Activated CD8-positive, alpha-beta memory T cell treated with anti-CD3 and anti-CD28 coated beads for 4 hours (primary cell): ENCODE measurements at places on chromosomes 2 and 18.

DNA sequence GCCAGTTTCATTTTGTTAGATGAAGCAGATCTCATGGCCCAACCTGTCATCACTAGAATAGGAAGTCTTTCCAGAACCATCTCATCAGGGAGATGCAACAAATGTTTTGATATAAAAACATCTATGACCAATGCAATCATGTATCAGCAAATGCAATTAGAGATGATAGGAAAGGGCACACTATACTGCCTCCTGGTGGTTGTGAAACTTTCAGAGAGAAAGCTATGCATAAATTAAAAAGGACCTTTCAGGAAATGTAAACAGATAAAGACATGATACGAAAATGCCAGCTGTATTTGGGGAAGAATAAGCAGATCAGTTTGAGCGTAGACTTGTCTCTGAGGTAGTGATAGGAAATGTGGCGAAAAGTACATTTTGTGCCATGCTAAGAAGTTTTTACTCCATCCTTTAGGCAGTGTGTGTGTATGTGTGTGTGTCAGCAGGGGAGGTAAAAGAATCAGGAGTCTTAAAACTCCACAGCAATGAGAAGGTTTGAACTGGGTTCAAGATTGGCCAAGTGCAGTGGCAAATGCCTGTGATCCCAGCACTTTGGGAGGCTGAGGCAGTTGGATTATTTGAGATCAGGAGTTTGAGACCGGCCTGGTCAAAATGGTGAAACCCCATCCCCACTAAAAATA, 479.3 kb downstream of the CPS1 start:
- no peak for DNase-seq

DNA sequence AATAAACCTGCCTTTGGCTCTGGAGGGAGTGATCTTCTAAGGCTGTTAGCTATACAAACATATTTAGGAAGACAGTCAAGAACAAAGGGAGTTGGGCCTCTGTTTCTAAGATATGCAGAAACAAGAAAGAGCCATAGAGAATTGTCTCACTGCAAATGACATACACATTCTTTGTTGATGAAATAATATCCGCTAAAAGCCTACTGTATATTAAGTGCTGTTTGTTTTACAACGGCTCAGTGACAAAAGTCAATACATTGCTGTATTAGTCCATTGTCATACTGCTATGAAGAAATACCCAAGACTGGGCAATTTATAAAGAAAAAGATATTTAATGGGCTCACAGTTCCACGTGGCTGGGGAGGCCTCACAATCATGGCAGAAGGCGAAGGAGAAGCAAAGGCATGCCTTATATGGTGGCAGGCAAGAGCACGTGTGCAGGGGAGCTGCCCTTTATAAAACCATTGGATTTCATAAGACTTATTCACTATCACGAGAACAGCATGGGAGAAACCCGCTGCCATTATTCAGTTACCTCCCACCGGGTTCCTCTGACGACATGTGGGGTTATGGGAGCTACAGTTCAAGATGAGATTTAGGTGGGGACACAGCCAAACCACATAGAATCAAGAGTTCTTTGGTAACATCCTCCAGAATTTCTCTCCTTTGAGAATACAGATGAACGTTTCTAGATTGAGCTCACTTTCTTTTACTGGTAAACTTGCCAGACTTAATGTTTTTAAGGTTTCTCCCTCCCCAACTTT, 157.8 kb downstream of the PIK3C3 start:
- DNase-seq = no peak

- no peak for DNase-seq
Observed at GRCh38 chr2:8332646-8333045, 349.2 kb upstream of the ID2 start.

GRCh38 chr2:127100251-127101047, 6.5 kb downstream of the BIN1 start:
- no peak for DNase-seq

DNA sequence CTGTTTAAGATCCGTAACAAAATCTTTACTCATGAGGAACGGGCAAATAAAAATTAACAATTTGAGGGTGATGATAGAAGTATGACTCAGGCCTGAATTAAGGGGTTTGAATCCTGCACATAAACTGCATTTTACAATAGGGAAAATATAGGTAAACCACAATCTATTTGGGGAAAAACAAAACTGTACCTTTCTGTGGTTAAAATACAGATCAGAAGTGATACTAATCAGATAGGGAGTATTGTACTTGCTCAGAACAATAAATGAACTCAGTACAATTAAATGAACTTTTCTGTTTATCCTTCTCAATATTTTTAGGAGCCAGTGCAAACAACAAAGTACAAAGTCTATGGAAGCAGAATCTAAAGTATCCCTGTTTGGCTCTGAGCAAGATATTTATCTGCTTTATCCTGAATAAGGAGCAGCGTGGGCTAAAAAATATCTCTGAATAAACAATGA, 287.3 kb downstream of the ZNF385B start:
- DNase-seq = no peak

- no peak for DNase-seq
Observed at GRCh38 chr18:37362158-37362890, 203.3 kb downstream of the CELF4 start.

DNA sequence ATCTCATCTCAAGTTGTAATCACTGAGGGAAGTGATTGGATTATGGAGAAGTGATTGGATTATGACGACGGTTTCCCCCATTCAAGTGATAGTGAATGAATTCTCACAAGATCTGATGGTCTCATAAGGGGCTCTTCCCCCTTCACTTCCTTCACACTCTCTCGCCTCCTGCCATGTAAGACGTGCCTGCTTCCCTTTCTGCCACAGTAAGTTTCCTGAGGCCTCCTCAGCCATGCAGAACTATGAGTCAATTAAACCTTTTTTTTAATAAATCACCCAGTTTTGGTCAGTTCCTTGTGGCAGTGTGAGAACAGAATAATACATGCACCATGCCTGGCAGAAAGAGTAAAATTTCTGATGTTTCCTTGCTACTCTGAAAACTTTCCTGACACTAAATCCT, 36.6 kb downstream of the CEP68 start:
- no peak for DNase-seq

DNA sequence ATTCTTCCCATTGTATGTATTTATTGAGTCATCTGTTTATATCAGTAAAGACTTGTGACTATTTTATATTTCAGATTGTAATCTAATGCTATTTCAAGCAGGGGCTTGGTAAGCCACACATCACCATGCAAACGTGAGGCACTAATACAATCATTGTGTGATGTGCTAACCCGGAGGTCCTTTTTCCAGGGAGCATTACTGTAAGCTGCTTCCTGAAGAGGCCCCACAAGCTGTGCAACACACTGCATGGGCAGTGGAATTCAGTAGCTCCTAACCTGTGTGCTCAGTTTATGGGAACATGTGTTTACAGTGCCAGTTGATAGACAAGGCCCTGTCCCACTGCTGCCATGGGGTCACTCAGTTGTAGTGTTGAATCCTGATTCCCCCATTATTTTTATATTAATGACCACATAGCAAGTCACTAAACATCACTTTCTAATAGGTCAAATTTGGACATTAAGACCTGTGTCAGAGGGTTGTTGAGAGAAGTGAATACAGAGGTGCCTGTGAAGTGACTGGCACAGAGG, 162.9 kb downstream of the FHOD3 start:
- DNase-seq = no peak

GRCh38 chr2:56337342-56337741, 153.6 kb downstream of the CCDC85A start:
- no peak for DNase-seq

DNA sequence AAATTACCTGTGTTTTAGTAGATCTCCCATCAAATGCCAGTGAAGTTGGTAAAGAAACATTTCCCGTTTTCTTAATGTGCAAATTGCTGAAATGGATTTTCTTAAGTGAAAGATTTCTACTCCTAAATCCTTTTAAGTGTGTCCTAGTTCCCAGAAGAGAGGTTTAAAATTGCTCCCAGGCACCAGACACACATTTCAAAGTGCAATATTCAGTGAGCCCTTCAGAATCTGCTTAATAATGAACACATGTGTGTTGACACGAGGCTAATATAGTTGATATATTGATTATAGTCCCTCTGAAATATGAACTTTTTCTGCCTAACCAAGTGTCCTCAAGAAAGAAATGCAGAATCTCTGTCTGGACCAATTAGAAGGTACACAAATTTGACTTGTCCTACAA, 861.7 kb upstream of the CNTNAP5 start:
- DNase-seq = no peak

GRCh38 chr2:100275200-100275589, 47.1 kb downstream of the LONRF2 start:
- DNase-seq = no peak

DNA sequence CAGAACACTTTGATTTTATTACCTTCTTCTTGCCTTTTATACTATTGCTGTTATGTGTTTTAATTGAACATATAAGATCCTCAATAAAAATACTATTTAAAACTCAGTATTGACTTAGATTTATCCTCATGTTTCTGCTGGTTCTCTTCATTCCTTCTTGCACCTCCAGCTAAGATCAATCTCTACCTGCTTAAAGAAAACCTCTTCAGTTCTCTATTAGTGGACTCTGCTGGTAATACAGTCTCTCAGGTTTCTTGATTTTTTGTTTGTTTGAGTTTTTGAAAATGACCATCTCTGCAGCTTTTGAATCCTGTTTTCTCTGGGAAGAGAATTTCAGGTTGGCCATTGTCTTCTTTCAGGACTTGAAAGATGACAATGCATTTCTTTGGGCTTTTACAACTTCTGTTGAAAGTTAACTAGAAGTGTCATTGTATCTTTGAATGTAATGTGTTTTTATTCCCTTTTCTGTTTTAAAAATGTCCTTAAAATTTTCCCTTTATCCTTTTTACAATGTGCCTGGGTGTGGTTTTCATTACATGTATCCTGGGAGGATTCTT, 29.8 kb upstream of the TMEM131 start:
- no peak for DNase-seq

DNA sequence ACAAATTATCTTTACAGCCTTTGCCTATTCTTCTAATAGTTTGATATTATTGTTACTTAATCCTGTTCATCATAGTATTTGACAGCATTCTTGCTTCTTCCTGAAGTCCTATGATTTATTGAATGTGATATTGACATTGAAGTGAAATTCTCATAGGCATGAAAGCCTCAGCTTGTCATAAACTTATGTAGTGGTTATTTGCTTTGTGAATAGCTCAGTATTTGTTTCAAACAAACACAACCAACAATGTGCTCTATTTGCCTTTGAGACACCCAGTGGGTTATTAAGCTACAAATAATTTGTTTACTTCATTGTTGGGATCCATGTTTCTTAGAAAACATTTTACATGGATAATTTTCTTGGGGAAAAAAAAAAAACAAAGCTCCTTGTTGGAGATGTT, 57.2 kb downstream of the TTC39C start:
- no peak for DNase-seq

GRCh38 chr2:230658877-230659652, 53.6 kb upstream of the CAB39 start:
- DNase-seq = no peak

- no peak for DNase-seq
Observed at GRCh38 chr2:211416373-211416772, 860.0 kb downstream of the CPS1 start.

DNA sequence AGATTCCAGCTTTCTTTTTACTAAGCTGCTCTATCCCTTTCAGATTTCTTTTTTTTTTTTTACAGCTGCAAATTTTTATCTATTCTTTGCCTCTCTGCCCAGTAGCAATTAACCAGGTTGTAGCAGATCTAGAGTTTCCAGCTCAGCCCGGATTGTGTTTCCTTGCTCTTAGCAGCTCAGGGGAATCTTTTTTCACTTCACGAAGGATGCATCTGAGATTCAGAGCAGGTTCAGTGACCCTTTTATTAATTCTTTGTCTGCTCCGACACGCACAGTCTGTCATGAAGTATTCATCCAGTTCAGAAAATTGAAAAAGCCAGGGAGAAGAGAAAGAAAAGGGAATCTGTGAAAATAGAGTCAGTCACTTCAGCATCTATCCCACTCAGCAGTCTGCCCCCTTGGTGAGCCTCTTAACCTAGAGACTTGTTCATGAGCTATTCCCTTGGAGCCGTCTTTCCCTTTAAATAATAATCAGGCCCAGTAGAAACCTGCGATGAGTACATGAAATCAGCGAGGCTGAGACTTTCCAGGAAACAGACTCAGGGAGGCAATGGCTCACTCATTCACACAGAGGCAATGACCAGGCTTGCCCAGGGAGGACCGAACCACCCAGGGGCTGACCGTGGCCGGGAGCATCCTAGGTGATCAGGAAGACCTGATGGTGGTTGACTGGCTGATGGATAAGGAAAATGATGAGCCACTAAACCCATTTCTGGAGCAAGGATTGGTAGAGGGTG, 103.4 kb upstream of the ITGA6 start:
- DNase-seq = no peak

DNA sequence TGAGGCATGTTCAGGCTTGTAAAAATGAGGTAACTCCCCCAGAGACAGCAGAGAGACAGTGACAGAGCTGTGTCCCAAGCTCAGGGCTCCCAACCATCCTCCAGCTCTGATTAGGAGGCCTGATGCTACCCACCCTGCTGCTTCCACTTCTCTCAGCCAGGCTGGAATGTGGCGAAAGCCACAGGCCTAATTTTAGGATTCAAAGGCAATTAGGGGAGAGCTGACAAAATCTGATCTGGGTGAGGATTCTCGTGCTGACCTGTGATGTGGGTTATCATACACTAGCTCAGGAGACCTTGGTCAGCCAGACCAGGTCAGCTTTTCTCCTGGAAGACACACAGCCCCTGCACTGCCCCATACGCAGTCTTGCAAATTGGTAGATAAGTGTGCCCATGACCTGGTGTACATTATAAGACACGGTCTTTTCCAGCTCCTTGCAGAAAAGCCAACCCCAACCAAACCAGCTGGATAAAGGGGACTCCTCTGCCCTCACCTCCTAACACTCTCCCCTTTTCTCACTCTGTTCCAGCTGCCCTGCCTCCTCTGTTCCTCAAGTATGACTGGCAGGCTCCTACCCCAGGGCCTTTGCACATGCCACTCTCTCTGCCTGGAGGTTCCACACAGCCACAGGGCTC, 225.9 kb downstream of the MGAT5 start:
- no peak for DNase-seq

DNA sequence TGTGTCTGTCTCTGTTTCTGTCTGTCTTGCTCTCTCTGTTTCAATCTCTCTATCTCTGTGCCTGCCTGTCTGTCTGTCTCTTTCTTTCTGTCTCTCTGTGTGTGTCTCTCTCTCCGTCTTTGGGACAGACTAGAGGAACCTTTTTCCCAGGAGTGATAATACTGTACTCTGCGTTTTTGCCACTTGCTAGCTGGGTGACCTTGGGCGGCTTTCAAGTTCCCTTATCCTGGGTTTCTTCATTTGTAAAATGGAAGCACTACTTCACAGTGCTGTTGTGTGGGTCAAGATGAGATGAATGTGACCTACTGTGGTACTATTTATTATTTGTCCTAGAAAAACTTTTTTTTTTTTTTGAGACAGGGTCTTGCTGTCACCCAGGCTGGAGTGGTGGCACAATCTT, 42.4 kb downstream of the HPCAL1 start:
- DNase-seq = no peak

DNA sequence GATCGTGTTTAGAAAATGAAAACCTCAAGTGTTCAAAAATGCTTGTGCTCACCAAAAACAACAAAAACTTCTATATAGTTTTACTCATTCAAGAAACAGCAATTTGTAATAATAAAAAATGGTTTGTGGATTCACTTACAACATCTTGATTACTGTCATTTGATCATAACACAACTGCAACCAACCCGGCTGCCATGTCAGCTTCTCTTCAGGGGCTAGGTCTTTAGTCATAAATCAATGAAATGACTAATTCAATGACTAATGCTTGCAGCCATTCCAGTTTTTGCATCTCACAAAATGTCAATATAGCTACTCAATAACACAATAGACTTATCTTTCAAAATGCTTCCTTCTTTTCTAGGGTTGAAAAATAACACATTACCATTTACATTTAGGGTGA, 128.0 kb downstream of the OLA1 start:
- DNase-seq = no peak
